ENCODE measurements at places on chromosomes 11 and 22.

DNA sequence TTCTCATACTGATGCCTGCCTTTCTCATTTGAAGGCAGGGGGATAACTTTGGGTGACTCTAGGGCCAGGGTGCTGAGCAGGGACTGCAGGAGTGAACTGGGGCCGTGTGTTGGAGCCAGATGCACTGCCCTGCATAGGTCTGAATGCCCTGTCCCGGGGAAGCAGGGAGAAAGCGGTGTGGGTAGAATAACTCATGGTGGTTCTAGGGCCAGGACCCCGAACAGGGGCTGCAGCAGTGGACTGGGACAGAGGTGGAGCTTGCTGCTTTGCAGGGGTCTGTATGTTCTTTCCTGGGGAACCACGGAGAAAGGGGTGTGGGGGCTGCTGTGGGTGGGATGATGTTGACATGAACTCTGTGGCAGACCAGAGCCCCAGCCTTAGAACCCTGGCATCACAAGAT, 52.9 kb downstream of the GAB4 start:
- DNase-seq: no peak

- no peak for DNase-seq
Observed at GRCh38 chr11:94895451-94895850, 77.9 kb downstream of the CWC15 start.

DNA sequence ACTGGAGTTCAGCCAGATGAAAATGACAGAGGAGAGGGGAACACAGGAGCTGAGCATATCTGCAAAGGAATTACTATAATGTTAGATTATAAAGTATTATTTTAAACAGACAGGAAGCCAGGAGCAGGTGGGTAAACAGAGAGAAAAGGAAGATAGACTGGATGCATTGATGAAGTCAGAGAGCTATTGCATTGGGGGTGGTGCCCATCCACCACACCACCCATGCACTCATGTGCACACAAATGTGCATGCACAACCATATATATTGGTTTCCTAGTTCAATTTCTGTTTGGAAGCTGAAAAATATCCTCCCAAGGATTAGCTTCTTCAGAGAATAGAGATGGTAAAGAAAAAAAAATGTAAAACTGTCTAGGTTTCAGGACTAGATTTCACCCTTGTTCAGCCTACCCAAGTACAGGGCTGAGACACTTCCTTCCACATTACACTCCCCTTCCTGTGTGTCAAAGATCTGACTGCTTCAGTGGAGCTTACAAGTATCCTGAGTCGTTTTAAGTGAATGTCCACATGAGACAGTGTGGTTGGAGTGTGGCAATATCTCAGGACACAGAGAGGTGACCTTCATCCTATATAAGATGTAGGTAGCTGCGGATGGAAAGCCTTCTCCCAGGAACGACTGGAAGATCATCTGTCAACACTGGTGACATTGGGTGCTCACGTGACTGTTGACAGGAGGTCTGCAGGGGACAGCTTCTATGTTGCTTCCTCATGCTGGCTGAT, 12.2 kb upstream of the SMPD1 start:
- no peak for DNase-seq

DNA sequence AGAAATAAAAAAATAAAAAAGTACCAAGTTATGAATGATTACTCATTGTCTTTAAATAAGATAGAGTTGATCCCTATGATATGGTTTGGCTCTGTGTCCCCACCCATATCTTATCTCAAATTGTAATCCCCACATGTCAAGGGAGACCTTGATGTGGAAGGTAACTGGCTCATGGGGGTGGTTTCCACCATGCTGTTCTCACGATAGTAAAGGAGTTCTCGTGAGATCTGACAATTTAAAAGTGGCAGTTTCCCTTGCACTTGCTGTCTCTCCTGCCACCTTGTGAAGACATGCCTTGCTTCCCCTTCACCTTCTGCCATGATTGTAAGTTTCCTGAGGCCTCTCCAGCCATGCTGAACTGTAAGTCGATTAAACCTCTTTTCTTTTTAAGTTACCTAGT, 18.8 kb downstream of the QSER1 start:
- DNase-seq: peak; percentile 30

DNA sequence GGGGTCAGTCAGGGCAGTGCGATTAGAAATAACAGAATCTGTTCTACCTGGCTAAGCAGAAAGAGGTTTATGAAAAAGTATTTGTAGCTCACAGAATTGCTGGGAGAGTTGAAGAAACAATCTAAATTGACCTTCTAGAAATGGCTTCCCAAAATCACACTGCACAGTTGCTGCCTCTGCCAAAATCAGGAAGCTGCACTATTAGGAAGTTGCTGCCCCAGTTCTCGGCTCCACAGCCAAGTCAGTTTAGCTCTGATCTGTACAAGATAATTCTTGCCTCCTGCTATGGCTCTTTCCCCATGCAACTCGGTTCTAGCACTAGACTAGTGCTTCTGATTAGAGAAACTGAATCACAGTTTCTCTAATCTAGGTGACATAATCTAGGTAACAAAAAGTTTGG, 16.0 kb upstream of the CCDC90B start:
- DNase-seq: no peak

DNA sequence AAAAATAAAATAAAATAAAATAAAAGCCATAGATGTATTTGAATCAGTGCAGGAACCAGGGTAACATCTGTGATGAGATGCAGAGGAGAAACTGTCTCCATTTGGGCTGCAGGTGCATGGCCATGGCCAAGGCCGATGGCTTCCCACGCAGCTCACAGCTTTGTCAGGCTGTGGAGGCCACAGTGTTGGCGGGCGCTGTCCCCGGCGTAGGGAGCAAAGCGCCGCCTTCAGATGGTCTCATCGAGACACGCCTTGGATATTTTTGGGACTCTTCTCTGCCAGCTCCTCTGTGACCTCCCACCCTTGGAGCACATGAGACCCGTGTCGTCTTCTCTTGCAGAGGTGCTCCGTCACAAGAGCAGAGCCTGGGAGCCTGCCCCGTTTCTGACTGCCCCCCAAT, 38.6 kb downstream of the MUC6 start:
- DNase-seq: no peak

- no peak for DNase-seq
Observed at GRCh38 chr11:103257360-103257759, 148.1 kb downstream of the DYNC2H1 start.

DNA sequence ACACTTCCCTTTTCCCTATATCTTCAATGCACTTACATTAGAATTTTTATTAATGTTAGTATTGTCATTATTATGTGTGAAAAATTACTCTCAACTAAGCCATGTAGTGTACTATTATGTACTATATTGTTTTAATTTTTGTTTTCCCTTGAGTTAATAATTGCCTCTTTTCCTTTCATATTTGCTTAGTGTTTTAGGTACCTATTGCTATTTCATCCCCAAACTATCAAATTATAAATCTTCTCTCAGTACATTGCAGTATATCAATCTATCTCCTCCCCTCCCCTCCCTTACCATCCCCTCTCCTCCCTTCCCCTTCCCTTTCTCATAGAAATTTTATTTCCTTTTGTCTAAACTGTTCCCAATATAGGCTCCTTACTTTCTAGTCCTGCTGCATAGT, 12.8 kb upstream of the TENM4 start:
- DNase-seq: no peak

GRCh38 chr11:88016392-88017170, 158.7 kb downstream of the RAB38 start:
- DNase-seq: peak; percentile 81

GRCh38 chr11:19447150-19447566, 206.4 kb upstream of the E2F8 start:
- no peak for DNase-seq

DNA sequence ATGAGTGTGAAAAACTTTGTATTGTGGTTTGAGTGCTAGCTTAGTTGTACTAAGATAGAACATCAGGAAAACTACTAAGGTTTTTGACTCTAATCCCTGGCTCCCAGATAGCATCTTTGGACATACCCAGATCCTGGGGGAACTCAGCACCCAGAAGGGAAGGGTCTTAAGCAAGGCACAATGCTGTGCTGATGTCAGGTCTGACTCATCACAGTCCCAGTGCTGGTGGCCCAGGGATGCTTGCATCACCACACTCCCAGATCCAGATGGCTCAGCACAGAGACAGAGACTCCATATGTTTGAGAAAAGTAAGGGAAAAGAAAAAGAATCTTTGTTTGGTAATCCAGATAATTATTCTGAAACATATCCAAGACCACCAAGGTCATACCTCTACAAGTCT, 18.3 kb upstream of the OR56A3 start:
- DNase-seq: no peak

DNA sequence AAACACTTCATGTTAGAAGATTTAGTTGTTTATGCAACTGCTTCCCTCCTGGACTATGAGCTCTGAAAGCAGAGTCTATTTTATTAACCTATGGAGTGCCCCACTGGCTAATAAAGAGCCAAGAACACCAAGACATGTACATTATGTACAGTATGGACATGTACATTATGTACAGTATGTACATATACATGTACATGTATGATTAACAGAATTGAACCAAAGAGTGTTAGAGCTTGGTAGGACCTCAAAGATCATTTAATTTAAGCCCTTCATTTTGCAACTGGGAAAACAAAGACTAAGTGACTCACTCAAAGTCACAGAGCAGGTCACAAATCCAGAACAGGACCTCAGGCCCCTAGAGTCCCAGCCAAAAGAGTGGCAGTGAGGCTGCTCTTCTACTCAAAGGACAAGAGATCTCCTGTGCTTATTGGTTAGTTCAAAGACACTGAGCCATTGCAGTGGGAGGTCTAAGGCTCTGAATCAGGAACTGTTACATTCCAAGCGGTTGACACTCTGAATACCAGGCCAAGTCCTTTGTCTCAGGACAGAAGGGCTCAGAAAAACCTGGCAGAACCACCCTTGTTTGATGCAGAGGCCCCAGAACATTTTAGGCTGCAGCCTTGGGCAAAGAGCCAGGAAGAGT, 103.8 kb downstream of the FAM168A start:
- DNase-seq: no peak

DNA sequence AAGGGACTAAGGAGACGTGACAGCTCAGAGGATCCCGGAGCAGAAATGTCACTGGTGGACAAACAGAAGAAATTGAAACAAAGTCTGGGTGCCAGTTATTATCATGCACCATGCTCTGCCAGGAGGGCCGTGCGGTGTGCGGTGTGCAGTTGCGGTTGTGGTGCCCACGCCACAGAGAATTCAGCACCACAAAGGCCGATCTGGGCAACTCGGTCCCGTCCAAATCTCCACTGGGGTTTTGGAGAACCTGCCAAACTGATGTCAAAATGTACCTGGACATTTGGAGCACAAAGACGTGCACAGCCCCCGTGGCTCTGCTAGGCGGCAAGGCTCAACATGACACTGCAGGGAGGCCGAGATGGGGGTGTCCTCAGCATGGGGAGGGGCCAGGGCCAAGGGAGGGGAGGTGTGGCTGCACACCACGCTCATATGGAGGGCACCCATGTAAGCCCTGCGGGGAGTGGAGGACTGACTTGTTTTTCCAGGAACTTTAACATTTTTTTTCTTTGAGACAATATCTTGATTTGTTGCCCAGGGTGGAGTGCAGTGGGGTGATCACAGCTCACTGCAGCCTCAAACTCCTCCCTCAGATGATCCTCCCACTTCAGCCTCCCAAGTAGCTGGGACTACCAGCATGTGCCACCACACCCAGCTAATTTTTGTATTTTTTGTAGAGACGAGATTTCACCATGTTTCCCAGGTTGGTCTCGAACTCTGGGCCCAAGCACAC, 39.4 kb downstream of the GNB1L start:
- peak; percentile 82 for DNase-seq

DNA sequence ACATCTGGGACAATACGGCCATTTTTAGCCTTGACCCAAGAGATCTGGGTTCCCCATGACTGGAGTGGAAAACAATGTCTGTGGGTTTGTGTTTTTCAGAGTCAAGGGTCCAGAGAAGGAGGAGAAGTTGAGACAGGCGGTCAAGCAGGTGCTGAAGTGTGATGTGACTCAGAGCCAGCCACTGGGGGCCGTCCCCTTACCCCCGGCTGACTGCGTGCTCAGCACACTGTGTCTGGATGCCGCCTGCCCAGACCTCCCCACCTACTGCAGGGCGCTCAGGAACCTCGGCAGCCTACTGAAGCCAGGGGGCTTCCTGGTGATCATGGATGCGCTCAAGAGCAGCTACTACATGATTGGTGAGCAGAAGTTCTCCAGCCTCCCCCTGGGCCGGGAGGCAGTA, 15.7 kb downstream of the NNMT start:
- no peak for DNase-seq

- DNase-seq: no peak
Observed at GRCh38 chr11:118167906-118168305, 8.5 kb downstream of the SCN2B start.

DNA sequence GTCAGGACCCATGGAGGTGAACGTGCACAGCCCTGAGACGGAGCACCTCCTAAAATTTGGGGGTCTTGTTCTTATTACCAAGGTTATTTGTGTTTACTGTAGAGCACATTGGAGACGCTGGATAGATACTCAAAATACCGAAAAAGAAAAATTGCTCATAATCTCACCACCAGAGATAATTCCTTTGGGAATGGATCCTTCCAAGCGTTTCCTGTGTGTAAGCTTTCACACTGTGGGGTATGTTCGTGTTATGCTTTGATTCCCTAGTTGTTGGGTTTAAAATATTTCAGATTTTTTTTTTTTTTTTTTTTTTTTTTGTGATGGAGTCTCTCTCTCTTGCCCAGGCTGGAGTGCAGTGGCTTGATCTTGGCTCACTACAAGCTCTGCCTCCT, 14.1 kb upstream of the MRGPRD start:
- no peak for DNase-seq

- DNase-seq: peak; percentile 68
Observed at GRCh38 chr22:29716814-29717545, 2.8 kb upstream of the CABP7 start.

- DNase-seq: no peak
Observed at GRCh38 chr22:26672060-26672471, 14.7 kb downstream of the MIAT start.

- DNase-seq: no peak
Observed at GRCh38 chr22:23698094-23698493, 7.3 kb downstream of the RGL4 start.

DNA sequence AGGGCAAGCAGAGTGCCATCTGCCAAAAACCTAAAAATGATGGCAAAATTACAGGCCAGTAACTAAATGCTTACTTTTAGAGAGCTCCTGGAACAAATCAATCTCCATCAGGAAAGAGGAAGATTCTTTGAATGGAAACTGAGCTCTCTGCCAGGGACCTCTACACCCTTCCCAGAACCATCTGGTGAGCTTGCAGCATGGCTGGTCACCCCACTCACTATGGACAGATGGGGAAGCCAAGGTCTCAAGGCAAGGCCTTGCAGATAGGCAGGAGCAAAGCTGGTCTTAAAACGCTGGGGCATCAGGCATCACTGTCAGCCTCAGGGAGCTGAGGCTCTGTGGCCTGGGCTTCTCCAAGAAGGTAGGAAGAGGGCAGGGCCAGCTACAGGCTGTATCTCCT, 36.2 kb downstream of the SERGEF start:
- DNase-seq: no peak
